HFF-Myc (cell line): ENCODE measurements at places on chromosomes 1 and 21.

- DNase-seq: no peak
Observed at GRCh38 chr1:3125078-3125477, 56.1 kb downstream of the PRDM16 start.

- peak; percentile 5 for DNase-seq
Observed at GRCh38 chr1:215637041-215637573, 70.0 kb downstream of the KCTD3 start.

GRCh38 chr1:183215076-183215720 is 29.1 kb downstream of the LAMC2 start:
- no peak for DNase-seq

DNA sequence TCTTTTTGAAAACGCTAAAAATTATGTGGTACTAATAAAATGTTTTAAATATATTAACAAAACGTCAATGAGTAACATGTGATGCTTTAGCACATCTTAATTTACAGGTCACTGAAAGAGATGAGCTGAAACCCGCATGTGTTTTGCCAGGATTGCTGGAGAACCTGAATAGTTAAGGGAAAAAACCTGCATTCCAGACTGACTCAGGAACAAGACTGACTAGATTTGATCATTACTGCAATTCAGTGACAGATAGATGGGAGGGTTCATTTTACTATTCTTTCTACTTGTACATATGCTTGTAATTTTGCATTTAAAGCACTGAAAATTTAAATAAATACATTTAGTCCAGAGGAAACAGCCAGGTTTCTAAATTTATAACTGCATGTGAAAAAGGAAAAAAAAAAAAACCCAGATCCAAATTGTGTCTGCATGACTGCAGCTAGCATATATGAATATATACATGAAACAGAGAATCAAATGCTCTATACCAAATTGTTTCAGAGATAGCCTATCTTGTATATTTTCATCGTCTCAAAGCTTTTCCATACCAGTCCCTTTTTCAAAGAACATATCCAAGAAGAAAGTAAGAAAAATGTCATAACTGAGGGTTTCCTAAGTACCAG is 71.7 kb downstream of the APP start:
- no peak for DNase-seq
